ENCODE measurements at places on chromosomes 4 and X. TPM values are rescaled to one million over a fixed set of nuclear protein-coding genes. Genes with fewer than 3 reads are reported as not detected.

Gene GPR82
- total RNA-seq: not detected

Gene SPACA5
- not detected for total RNA-seq

Gene SSX1
- not detected for total RNA-seq

Gene TCEANC
- total RNA-seq: 2.3 TPM

Gene GAGE13
- not detected for total RNA-seq

Gene SOD3
- 12.0 TPM for total RNA-seq

Gene HMGB3
- 34.7 TPM for total RNA-seq

Gene NHSL2
- 14.8 TPM for total RNA-seq

Gene ITIH6
- not detected for total RNA-seq

Gene PLP2
- total RNA-seq: 109 TPM

Gene ADH1B
- total RNA-seq: not detected

Gene MAGEA1
- not detected for total RNA-seq

Gene RADX
- 3.0 TPM for total RNA-seq

GRCh38 chrX:3526071-3526470, 179.6 kb upstream of the MXRA5 start:
- peak; percentile 69 for DNase-seq

- DNase-seq: no peak
Observed at GRCh38 chrX:77223046-77223445, 224.1 kb upstream of the FGF16 start.

DNA sequence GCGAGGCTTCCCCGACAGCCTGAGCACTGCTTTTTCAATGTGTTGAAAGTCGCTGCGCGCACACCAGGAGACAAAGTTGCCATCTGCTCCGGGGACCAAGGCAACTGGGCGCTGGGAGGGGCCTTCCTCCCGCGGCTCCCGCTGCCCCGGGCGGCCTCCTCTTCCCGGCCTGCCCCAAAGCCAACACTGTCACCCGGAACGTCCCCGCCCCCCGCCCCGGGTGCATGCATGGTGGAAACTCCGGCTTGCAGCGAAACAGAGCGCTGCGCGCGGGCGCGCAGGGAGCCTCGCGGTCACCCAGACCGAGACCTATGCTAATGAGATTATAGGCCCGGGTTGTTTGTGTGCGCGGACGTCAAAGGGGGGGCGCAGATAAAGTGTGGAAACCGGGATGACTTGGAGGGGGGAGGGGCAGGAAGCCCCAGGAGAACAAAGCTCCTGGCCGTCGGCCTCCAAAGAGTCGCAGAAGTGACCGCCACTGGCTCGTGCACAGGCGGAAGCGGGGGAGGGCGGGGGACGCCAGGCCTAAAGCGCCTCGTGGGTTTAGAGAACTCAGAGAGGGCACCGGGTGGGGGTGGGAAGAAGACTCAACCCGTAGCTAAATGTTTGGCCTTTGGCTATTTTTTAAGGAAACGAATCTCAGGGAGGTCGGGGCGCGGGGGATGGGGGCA, 88.8 kb downstream of the BCOR start:
- no peak for DNase-seq

DNA sequence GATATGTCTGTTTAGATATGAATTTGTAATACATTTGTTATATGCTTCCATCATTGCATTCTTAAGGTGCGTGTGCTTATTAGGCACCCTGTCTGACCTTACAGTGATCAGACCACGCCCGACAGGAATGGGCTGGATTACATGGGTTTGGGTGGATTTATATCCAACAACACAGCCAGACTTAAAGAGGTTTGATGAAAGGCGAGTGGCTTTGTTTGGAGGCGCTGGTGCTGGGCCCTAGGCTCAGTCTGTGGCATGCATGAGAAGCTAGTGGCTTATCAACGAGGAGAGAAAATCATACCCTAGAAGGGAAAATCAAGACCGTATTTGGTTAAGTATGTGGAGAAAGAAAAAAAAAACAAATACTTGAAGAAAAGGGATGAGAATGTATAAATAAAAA, 80.7 kb downstream of the STOX2 start:
- DNase-seq: no peak

GRCh38 chr4:115780835-115781234, 667.4 kb upstream of the NDST4 start:
- DNase-seq: no peak

DNA sequence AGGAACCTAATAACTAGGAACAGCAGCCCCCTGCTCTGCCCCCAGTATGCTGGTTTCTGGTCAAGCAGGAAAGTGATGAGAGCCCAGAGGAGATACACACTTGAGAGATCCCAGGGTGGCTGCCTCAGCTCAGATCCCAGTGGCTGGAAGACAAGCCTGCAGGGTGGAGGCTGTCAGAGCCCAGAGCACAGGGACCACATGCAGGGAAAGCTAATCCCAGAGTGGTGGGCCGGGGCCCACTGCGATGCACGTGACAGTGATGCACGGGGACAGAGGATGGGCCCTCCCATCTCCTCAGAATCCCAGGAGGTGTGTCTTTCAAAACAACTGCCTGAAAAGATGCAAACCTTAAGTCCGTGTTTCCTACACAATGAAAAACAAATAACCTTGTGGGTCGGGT, 29.1 kb upstream of the CRMP1 start:
- DNase-seq: no peak

DNA sequence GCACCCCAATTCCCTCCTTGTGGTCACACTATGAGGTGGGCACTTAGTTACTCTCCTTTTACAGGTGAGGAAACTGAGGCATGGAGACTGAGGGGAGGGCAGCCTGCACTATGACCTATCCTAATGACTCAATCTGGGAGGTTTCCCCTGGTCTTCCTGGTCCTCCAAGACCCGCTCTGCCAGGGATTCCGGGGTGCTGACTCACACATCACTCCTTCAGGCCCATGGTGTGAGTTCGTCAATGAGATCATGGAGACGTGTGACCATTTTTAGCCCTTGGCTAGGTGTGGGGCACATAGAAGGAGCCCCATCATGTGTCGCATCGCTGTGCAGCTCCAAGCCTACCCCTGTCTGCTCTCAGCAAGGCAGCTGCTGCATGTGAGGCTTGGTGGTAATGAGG, 32.4 kb upstream of the BCOR start:
- DNase-seq: peak; percentile 80

- DNase-seq: no peak
Observed at GRCh38 chrX:107748506-107748905, 27.1 kb downstream of the TSC22D3 start.

GRCh38 chr4:78056265-78057129, 626 bp upstream of the FRAS1 start:
- peak; percentile 66 for DNase-seq

GRCh38 chr4:26050212-26050643, 136.2 kb downstream of the SMIM20 start:
- DNase-seq: no peak

DNA sequence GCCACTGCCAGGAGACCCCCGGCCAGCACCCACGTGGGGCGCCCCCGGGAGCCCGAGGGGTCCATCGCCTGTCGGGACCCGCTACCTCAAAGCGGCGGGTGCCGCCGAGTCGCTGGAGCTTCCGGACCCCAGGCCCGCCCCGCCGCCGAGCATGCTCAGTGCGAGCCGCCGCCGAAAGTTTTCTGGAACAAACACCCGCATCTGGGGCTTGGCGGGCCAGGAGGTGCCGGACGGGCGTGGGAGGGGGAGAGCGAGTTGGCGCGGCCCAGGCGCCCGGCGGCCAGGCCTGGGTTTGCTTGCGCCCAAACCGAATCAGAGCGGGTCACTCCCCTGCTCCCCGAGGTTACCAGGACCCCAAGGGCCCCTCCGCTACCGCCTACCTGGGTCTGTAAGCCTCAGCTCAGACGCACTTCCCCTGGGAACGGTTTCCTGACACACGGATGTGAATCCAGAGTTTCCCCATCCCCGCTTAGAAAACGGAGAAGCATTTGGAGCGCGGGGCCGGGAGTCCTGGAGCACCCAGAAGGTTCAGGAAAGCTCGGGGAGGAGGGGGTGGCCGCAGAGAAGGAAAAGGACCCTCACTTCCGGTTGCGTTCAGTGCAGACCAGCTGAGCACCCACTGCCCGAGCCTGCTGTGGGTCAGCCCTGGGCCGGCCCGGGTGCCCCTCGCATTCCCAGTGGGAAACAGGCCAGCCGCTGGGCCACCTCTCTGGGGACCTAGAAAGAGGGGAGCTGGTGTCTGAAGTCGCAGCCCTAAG, at the start of gene EVC2:
Gene EVC2 (minus strand): TSS at position 111 of the 758 bp plus-strand sequence. CDS start 46 bp downstream, at position 65.
- DNase-seq: peak; percentile 39

DNA sequence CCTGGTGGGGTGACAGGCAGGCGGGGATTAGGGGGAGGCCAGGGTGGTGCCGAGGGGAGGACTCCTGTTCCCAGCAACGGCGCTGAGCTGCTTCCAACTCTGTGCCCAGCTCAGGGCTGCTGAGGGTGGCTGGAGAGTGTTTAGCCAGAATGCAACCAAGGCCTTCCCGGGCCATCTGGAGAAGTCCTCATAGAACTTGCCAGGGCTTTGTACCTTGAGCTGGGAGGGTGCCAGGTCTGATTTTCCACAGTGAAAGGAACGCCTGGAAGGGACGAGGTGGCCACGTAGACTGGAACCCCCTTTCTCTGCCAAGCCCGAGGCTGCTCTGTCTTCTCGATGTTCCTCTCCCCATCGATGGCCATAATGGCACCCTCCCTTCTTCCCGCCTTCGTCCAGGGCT, 57.0 kb upstream of the GPR78 start:
- no peak for DNase-seq

DNA sequence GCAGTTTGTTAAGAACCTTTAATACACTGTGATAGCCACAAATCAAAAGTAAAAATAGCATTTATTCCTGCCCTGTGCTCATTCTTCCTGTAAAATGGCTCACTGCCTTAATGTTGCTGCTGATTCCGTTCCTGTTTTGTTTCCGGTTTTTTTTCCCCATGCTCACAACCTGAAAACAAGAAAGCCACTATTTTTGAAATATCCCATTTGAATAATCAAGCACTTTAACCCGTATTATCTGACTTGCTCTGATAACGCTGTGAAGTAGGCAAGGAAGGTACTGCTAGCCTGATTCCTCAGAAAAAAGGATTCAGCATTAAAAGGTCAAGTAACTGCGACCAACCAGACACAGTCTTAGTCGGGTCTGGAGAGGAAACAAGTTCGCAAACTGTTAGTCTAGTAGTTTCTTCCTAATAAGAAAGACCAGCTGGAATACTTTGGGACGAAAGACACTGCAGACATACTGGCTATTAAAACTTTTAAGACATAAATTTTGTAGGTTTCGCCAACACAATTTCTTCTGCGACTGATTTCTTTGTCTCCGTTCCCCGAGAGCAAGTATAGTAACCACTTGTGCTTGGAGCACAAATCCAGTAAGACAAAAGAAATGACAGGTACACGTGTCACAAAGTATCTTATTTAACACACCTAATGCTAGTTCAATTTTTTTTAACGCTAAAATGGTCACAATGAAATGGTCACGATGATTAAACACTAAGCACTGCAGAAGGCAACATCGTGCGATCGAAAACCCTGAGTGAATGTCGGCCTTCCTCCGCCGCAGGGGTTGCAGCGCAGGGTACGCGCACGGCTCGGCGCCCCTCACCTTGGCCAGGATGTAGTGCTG, 802 bp downstream of the COX18 start:
- DNase-seq: peak; percentile 29

DNA sequence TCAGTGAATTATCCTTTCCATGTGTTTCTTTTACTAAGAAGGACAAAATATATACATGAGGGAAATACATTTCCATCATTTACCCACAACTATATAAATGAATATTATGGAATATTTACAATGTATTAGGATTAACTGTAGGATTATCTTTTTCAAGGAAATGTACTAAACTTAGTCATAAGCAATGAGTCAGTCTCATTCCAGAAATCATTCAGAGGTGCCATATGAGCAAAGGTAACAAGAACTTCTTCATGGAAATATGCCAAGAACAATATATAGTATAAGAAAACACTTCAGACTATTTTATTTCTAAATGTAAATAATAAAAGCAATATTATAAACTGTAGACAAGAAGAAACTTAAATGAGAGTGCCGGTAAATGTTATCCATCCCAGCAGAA, 67.1 kb downstream of the USP38 start:
- peak; percentile 35 for DNase-seq

DNA sequence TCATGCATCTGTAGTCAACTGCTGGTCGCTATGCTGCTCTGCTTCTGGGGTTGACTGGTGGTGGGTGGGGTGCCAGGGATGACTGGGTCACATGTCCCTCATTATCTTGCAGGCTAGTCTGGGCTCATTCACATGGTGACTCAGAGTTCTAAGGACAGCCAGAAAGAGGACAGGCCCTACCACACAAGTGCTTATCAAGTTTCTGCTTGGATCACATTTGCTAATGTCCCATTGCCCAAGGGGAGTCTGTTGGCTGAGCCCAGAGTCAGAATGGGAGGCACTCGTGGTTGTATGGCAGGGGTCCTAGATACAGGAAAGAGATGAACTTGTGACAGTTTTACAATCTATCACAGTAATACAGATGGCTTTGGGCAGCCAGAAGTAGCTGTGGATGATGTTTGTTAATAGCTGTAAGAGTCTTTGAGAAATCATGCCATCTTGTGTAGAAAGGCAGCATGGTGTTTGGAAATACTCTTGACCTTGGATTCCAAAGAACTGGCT, 221.3 kb downstream of the GPAT3 start:
- DNase-seq: no peak

DNA sequence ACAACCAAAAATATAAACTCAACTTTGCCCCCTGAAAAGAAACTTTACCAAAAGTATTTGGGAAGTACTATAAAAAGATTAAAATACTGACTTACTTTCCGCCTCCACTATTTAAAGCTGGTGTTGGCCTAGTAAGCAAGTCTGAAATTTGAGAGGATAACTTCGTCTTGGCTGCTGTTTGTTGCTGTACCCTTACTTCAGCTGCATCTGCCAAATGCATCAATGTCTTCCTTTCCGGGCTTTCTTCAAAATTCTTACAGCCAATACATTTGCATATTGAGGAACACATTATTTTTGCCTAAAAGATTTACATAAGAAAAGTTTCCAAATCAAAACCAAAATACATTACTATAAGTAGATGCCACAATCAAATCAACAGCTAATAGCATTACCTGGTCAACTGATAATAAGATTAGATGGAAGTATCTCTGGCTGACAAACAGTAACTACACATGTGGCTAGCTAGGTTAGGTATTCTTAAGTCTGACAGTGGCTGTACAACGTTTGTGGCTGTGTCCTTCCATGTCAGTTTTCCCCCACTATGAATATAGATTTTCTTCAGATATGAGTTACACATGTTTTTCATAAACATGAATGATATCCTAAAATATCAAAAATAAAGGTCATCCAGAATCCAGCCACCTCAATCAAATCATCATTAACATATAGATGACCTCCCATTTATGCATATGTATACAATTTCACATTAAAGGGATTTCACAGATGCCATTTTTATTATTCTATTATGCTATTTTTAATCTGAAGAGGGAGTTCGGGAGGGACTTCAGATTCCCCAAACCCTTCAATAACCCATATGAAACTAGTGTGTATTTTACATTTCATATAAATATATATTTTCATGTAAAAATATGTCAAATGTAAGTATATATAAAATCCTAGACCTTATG, 30.6 kb downstream of the THAP9 start:
- DNase-seq: no peak

DNA sequence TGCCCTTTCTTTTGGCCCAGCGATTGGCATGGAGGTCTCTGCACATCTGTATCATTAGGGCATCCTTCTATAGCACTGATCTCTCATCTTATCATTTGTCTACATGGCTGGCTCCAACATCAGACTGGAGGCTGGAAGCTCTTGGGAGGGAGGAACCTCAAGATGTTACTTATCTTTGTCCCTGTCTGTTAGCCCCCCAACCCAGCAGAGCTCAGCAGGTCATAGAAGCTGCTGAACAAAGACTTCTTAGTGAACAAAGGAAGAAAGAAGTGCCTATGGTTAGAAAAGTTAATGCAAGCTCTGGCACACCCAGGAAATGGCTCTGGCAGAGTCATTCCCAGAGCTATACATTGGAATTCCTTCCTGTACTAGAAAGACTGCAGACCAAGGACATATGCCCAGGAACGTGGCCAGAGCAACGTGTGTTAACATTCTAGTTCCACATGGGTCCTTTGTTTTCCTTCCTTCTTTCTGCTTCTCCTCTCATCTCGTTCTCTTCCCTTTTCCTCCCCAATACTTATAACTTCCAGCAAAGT, 74.0 kb downstream of the SEL1L3 start:
- no peak for DNase-seq
